ENCODE measurements at places on chromosomes 4 and X.

DNA sequence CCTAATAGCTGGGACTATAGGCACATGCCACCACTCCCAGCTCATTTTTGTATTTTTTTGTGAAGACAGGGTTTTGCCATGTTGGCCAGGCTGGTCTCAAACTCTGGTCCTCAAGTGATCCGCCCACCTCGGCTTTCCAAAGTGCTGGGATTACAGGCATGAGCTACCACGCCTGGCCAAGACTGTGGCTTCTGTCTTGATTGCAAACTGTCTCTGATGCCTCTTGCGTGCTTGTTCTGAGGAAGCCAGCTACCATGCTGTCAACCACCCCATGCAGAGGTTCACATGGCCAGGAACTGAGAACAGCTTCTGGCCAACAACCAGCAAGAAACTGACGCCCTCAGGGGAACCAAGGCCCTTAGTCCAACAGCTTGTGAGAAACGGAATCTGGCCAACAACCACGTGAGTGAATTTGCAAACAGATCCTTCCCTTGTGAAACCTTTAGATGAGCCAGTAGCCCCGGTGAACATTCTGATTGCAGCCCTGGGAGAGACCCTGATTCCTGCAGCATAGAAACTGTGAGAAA lies 71.2 kb downstream of the SUPT20HL2 start:
- DNase-seq: no peak

DNA sequence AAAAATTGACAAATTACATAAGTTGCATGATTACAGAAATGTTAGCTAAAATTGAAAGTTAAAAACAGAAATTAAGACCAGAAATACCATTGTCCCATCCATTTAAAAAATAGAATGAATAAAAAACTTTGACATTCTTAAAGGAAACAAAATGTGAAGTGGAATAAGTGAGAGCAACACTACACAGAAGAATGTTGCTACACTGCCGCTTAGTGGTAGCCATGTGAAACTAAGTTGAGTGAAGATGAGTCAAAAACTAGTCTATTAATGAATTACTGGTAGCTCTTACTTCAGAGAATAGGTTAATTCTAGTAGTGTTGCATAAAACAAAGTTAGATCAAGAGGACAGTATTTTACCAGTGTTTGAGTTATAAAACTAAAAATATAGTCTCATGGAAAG lies 571.0 kb upstream of the KLHL4 start:
- peak; percentile 14 for DNase-seq

DNA sequence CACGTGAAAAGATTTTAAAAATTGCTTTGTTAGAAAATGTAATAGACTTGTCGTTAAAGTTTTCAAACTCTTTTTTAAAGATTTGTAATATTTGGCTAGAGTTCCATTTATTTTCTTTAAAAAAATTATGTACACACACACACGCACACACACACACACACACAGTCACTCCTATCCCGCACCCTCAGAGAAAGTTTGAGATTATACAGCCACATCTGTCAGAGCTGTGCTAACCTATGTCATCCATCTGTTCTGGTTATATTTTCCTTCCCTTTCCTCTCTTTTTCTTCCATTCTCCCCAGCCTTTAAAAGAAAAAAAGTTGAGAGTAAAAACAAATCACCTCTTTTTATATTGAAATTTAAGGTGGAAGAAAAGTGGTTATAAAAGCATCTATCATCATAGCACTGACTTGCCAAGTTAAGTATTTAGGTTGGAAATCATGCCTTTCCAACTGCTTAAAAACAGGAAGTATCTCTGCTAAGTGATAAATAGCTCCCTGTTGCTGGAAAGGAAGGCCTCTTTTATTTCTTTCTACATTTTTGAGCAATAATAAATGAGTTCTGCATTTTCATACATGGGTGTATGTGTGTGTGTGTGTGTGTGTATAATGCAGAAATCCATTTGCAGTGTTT lies 163.3 kb upstream of the SPRY1 start:
- no peak for DNase-seq

DNA sequence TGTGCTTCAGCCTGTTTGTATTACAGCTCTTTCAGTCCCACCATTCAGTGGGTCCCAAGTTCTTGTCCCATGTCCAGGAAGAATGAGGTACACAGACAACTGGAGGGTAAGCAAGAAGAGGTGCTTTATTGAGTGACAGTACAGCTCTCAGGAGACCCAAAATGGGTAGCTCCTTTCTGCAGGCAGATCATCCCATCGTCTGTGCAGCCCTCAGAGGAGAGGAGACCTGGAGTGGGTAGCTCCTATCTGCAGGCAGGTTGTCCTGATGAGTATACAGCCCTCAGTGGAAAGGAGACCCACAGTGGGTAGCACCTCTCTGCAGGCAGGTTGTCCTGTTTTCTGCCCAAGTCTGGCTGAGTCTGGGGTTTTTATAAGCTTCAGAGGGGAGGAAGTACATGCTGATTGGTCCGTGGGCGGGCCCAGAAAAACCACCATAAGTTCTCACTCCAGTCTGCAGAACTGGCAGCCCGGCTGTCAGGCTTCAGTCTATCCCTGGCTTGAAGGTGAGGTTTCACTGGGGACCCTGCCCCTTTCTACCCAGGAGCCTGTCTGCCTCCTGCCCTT lies 18.0 kb downstream of the GRK4 start:
- no peak for DNase-seq

- DNase-seq: no peak
Measured at GRCh38 chr4:99875071-99875470, 19.2 kb downstream of the LAMTOR3 start.

Data from NCI-H1105 treated with DMSO at 0.1 percent for 48 hours (cell line).